ENCODE measurements at places on chromosomes 1 and 21.

GRCh38 chr1:24089027-24089742 lies 22.8 kb downstream of the MYOM3 start:
- no peak for DNase-seq

GRCh38 chr1:23246274-23246673 lies 29.0 kb upstream of the HTR1D start:
- no peak for DNase-seq

GRCh38 chr1:101440485-101440884 lies 203.7 kb downstream of the S1PR1 start:
- DNase-seq, result no peak

DNA sequence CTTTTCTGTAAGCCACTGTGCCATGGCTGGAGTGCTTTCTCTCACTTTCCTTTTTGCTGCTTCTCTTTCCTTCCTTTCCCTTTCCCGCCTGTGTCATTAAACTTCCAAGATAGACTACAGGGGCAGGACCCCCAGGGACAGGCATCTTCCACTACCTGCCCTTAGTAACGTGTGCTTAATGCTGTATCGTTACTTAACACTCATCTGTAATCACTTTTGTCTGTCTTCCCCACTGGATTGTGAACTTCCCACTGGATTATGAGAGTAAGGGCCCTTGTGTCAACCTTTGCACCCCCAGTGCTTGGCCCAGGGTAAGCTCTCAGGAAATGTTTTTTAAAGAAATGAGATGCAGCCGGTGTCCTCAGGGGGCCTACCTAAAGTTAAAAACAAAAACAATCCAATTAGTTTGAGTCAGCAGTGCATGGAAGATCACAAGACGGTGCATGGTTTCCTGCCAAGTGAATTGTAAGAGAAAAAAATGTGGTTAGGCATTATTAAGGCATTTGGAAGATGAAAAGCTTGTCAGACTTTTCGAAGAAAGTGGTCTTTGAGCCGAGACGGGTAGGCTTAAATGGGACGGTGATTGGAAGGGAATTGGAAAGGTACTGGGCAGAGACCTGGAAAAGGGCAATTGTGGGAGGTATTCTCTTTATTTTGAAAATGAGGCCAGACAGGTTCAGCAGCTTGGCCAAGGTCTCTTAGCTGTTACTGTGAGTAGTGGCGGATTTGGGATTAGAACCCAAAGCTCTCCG lies 958 bp downstream of the LYPLAL1 start:
- peak; percentile 71 for DNase-seq

DNA sequence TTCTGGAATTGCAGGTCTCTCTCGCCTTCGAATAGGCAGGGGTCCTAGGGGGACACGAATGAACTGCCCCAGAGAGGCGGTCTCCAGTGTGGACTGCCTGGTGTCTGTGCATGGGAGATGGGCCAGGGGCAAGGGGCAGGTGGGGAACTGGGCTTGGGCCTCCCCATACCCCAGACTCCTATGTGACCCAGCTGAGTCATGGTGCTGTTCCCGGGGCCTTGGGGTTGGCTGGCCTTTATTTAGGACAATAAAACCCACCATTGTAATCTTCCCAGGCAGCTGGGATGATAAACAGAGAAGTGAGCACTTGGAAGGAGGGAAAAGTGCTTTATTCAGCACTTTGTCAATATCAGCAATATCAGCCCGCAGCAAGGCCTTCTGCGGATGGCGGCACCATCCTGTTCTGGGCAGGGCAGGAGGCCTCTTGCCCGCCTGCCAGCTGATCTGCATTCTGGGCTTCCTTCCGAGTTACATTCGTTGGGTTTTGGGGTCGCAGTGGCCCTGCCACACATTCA lies 209.0 kb upstream of the TMEM51 start:
- no peak for DNase-seq

GRCh38 chr1:200173097-200173618 lies 145.6 kb downstream of the NR5A2 start:
- DNase-seq, result no peak

DNA sequence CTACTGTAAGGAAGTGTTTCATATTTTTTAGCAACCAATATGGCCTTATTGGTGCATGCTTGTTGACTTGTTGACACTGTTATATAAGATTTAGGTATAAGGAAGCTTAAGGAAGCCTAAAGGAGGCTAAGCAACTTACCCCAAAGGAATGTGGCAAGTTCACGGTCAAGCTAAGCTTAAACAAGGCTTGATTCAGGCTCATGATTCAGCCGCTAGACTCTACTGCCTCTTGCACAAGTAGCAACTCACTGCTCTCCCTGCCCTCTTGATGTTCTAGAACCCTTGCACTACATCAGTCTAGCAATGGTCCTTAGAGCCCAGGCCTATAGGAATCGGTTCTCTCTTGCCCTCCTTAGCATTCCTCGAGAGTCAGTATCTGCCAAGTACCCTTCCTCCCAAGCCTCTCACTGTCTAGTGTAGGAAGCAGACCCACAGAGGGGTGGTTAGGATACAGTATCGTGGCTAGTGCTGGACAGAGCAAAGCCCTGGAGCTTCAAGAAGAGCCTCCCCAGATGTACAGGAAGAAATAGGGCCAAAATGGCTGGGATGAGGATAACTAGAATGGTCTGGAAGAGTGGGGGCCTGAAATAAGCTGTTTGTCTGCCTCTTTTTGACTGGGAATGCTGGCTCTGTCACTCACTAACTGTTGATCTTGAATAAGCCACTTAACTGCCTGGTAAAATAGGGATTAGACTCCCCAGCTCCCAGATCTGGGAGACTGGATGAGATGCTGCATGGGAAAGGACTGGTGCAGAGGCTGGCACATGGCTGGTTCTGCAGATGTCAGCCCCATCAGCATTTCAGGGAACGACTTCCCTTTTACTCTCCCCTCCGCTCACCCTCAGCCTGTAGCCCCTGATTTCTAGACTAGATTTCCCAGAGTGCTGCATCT lies 122.2 kb downstream of the NAV1 start:
- DNase-seq, result no peak

DNA sequence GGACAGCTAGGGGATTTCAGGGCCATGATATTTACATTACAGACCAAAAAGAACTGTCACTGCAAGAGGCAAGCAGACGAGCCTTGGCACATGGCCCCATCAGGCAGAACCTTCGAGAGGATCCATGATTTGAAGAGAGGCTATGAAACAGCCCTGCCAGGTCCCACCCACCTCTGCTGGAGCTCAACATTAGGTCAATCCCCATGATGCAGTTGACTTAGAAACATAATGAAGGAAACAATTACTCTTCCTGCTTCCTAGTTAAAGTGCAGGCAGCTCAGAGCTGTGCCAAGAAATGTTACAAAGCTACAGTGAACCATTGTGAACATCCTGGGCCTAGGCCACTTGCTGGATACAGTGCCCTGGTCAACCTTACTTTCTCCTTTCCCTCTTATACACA lies 41.7 kb upstream of the PTCH2 start:
- no peak for DNase-seq

GRCh38 chr1:156841295-156841855 lies 17.5 kb downstream of the INSRR start:
- peak; percentile 67 for DNase-seq

- DNase-seq, result no peak
Observed at GRCh38 chr1:207702317-207702716, 49.5 kb upstream of the CD46 start.

Data from ELF-1 (cell line).